Right lobe of liver (tissue), 6 donors: ENCODE measurements at places on chromosomes 6 and 20. TPM values are rescaled to one million over a fixed set of nuclear protein-coding genes. Genes with fewer than 3 reads are reported as not detected.
A peak's percentile ranks its signal among the peaks of the same experiment; 100 is the strongest.

Gene SEMG1
- not detected for total RNA-seq

Gene HLA-DQB1
- 14.7 TPM for total RNA-seq

- no peak for DNase-seq
Measured at GRCh38 chr6:14313248-14313647, 195.7 kb downstream of the CD83 start.

Gene BPIFB4
- total RNA-seq: not detected

Gene GTF2H4
- 17.5 TPM for total RNA-seq

Gene GTSF1L
- total RNA-seq: not detected

DNA sequence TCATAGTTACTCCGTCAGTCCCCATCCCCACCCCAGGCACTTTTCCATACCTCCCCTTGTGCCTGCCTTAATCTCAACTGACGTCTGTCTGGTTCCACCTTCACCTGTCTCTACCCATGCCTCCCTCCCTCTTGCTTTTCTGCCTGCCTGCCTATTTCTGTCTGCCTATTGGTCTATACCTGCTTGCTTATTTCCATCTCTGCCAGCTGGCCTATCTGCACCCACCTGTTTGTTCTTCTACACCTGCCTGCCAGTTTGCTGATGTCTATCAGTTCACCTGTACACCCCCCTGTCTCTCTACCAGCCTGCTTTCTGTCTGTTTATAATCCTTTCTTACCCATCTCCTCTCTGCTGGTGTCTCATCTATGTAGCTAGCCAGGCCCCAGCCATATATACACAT lies 87.5 kb downstream of the RALGAPA2 start:
- DNase-seq: no peak

DNA sequence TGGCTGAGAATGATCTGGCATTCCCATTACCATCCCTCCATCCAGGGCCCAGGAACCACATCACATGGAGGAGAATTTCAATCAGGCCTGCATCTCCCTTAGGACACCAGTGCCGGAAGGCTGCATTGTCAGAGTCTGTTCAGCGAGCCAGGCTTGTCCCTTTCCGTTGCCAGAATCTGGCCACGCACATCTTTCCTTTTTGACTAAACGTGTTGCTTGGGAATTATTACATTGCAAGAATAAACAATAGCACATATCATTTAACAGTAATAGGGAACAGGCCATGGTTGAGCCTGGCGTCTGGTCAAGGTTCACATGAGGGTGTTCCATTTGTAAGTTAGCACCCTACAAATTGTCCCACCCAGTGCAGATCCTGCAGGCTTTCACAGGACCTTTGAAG lies 42.8 kb downstream of the SOBP start:
- DNase-seq: no peak

DNA sequence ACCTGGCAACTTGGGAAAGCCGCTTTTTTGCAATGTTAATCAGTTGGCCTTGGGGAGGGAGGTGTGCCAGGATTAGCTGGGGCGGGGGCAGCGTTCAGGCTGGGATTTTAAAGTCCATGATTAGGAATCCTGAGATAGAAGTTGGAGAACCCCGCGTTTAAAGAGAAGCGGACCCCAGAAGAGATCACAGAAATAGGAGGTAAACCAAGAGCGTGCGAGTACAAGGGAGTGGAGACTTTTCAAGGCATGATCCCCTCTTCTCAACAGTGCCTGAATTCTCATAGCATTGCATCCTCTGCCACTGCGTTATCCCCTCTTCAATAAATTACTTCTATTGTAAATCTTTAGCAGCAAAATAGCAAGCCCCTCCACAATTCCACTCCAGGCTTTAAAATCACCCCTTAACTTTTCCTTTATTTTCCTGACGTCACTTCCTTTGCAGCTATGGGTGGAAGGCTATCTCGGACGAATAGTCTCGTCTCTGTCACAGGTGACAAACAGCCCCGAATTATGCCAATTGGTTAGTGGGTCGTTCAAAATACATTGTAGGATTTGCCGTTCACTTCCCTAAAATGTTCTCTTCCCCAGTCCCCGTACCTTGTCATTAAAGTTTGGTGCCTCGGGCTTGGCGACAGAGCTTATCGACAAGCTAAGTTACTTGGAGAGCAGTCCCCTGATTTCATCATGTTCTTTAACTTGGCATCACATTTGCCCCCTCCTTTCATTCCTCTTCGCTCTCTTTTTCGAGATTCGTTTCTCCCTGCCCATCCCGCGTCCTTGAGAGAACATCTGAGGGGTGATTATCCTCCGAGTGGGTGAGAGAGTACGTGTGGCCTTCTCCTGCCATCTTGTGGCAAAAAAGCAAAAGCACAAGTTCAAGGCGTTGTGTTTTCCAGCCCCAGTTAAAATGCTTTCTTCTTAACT lies 17.1 kb downstream of the OR2B2 start:
- DNase-seq: peak; percentile 64

Gene XKR7
- not detected for total RNA-seq

Gene CRISP2
- total RNA-seq: not detected

- DNase-seq: peak; percentile 26
Measured at GRCh38 chr6:168362276-168362990, 42.9 kb upstream of the DACT2 start.

DNA sequence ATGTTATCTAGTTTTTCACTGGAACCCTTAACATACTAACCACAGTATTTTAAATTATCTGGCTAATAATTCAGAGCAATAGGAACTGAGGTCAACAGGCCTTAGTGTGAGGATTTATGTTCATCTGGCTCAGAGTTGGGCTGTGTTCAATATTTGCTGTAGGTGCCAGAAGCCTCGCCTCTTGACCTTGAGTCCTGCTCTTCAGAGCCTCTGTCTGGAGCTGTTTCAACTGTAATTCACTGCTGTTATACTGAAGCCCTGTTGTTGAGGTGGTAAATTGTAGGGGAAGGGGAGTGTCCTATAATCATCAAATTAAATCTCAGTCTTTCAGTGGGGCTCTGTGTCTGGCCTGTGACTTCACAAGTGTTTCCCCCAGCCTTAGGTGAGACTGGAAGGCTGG lies 184.4 kb downstream of the CDH26 start:
- no peak for DNase-seq

Gene SOD2
- total RNA-seq: 624 TPM

Gene FNDC11
- total RNA-seq: not detected

DNA sequence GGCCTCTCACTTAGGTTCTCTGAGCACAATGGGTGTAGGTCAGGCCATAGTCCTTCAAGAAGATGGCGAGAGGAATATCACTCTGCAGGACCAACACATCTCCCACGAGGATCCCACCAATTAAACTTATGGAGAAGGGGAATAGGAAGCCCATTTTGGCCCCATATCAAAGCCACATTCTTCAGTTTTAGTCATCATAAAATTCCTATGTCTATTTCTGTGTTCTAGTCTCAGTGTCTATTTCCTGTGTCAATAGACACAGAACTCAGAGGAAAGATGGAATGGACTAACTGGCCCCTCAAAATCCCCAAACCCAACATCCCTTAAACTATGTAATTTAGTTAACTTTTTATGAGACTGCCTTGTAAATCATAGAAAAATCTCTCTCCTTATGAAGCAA lies 216.8 kb downstream of the HACE1 start:
- DNase-seq: no peak

DNA sequence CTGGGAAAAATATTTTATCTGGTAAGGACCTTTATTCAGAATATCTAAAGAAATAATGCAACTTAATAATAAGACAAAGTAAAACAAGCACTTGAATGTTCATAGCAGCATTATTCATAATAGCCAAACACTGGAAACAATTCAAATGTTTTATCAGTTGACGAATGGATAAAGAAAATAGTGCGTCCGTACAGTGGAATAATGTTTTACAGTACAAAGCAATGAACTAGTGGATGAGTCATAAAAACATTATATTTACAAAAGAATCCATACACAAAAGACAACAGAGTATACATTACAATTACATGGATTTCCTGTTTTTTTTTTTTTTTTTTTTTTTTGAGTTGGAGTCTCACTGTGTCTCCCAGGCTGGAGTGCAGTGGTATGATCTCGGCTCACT lies 12.7 kb downstream of the SMAP1 start:
- no peak for DNase-seq

Gene PEX6
- 17.6 TPM for total RNA-seq
